Lung microvascular endothelial cell (primary cell): ENCODE measurements at places on chromosomes 4 and X.

GRCh38 chrX:117607561-117607960 is 509.0 kb downstream of the KLHL13 start:
- DNase-seq, result no peak

- DNase-seq, result peak; percentile 46
Measured at GRCh38 chr4:87589531-87589930, 18.8 kb upstream of the DSPP start.

DNA sequence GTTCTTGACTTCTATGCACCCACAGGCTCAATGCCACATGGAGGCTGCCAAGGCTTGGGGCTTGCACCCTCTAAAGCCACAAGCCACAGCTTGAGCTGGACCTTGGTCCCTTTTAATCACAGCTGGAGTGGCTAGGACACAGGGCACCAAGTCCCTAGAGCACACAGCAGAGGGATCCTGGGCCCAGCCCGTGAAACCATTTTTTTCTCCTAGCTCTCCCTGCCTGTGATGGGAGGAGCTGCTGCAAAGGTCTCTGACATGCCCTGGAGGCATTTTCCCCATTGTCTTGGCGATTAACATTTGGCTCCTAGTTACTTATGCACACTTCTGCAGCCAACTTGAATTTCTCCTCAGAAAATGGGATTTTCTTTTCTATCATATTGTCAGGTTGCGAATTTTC is 410.9 kb downstream of the GRID2 start:
- DNase-seq, result no peak

DNA sequence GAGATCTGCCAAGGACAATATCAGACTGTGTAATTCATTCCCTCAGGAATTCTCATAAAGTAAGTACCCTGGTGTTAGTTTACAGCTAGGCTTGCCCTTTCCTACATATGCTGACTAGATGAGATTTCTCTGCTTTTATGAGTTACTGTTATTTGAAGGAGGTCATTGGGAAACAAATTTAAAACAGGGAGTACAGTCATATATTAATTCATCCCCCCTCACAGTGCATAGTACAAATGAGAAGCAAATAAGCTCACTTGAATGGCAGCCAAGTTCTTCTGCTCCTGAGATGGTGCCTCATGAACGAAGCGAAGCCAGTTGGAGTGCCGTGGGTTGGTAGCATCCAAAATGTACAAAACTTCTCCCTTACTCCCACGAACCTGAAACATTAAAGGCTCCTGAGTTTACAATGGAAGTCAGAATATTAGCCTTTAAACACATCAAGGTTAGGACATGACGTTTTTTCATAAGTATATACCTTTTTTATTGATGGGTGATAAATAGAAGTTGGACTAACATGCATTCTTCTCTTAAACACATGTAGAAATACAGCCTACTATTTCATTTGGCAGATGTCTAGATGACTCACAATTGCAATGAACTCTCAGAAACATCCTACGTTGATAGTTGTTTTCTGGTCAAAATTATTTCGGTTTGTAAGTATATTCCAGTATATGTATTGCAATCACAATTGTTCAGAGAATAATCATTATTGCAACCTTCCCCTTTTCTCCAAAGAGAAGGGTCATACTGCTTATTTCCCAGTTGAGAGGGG is 69.2 kb downstream of the PRDM5 start:
- DNase-seq, result no peak

DNA sequence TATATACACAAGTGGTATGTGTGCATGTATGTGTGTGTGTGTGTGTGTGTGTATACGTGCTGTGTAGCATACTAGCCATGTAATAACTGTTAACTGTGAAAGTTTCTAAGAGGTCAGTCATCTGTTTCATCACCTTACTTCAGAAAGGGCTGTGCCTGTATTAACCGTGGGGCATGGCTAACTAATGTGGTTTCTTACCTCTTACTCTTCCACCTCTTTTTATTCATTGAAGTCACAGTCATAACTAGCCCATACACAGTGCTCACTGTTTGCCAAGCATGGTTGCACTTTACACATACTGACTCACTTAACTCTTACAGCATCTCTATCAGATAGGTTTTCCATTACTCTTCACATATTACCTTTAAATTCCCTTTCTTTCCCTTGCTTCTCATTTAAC is 23.7 kb upstream of the LRAT start:
- no peak for DNase-seq

GRCh38 chr4:87153078-87153870 is 67.1 kb downstream of the KLHL8 start:
- DNase-seq, result no peak

DNA sequence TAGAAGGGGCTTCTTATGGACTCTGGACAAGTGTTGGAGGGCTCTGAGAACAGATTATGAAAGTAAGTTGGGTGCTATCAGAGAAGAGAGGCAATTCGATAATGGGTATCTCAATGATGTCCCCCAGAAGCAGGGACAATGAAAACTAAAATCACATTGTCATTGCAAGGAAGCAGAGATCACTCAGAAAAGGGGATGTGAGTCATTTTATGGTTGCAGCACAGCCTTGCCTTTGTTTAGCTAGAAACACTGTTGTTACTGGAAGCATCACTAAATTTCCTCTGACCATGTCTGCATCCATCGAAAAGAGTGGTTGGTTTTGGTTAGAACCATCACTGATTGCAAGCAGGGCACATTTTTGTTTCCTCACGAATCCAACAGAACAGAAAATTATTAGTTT is 246.8 kb upstream of the NWD2 start:
- DNase-seq, result no peak

DNA sequence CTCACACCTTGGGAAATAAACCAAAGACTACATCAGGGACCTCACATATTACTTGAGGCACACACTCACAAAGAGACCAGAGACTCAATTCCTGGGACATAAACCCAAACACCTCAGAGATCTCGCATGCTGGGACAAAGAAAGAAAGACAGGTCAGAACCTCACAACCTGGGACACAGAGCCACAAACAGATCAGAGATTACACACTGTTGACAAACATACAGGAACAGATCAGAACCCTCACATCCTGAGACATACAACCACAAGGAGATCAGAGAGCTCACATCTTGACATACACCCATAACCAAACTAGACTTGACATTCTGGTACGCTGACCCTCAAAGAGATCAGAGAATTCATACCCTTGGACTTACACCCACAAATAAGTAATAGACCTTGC is 17.3 kb downstream of the SUV39H1 start:
- no peak for DNase-seq

DNA sequence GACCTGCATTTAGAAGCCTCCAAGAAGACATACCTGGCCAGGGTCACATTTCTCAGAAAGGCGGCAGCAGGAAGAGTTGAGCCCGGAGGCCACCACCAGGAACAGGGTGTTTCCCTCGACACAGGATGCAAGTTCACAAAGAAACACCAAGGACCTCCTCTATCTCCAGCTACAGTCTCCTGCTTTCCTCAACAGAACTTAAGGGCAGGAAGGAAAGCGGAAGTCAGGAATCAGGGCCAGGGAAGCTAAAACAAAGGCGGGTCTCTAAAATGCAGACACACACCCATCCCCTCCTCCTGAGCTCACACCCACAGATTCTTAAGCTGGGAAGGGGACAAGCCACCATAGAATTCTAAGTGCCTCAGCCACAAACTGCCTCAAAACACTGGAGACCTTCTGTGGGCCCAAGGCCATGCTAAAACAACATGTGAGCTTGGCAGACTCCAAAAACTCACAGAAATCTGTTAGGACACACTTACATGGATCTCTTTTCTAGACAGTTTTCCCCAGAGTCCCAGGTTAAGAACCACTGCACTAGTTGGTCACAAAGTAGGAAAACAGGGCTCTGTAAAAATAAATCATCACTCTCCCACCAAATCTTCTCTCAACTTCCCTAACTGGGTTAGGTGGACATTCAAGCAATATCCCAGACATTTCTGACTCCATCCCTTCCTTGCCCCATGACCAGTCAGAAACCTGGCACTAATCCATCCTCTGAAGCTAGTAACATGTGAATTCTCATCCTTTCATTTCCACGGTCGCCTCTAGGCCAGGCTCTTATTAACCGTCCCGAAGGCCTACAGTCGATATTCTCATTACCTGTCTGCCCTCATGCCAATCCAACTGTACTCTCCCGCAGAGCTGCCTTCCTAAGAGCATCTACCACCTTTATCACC is 163.2 kb downstream of the APBB2 start:
- peak; percentile 57 for DNase-seq

GRCh38 chr4:156766846-156767245 is 204.8 kb downstream of the PDGFC start:
- peak; percentile 58 for DNase-seq

GRCh38 chr4:48683784-48684666 is 96.1 kb downstream of the FRYL start:
- peak; percentile 40 for DNase-seq

- DNase-seq, result no peak
Measured at GRCh38 chrX:53241558-53241957, 16.6 kb upstream of the KDM5C start.
